Activated T-cell treated with anti-CD3 and anti-CD28 coated beads, Interleukin-2, amount 50 U/mL, for 72 hours (primary cell): ENCODE measurements at places on chromosomes 6 and 20. TPM values are rescaled to one million over a fixed set of nuclear protein-coding genes. Genes with fewer than 3 reads are reported as not detected.
A peak's percentile ranks its signal among the peaks of the same experiment; 100 is the strongest.

- peaks cover 8% of the 10 kb centered on the region for H3K27me3 ChIP-seq
- no peaks in the 10 kb centered on the region for H3K4me1 ChIP-seq
- H3K36me3 ChIP-seq, result no peaks in the 10 kb centered on the region
- no peak overlapping the region for H3K27ac ChIP-seq
Measured at GRCh38 chr6:24207413-24207812, 81.4 kb downstream of the NRSN1 start.

DNA sequence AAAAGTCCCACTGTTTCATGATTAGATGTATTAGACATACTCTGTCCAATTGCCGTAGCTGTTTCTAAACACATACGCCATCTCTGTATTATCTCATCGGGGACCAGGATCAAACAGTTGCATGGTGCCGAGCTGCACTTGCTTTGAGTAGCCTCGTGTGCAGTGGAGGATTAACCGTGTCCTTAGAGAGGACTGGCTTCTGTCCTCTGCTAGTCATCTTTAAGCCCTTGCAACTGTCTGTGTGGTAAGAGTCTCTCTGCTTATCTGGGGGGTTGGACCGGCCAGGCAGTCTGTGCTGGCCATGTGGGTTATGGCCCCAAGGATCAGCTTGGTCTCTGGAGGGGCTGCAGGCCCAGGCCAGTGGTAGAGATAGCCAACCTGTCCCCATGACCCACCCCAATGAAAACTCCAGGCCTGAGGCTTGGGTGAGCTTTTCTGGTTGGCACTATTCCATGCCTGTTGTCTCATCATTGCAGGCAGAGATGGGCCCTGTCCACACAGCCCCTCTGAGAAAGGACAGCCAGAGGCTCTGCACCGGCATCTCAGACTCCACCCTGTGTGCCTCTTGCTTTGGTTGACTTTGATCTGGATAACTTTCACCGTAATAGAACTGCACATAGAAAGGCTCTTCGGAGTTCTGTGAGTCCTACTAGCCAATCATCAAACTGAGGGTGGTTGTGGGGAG, 137.3 kb upstream of the SNX9 start:
- no peaks in the 10 kb centered on the region for H3K27me3 ChIP-seq
- no peaks in the 10 kb centered on the region for H3K36me3 ChIP-seq
- H3K4me3 ChIP-seq, result no peak overlapping the region

DNA sequence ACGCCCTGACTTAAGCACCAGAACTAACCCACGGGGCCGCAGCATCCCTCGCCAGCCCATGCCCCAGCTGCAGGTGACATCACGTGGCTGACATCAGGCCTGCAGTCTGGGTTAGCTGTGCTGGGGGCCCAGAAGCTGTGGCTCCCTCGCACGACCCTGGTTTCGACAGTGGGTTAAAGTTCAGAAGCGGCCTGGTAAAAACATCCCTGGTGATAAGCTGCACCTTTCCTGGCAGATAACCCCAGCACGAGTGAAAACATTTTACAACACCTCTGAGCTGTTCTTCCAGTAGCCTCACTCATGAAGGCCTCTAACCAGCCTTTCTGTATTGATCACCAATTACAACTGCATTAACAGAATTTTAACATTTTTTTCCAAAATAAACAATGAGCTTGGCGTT, 136.4 kb upstream of the RREB1 start:
- DNase-seq, result no peak
- no peaks in the 10 kb centered on the region for H3K36me3 ChIP-seq
- no peaks in the 10 kb centered on the region for H3K27me3 ChIP-seq
- H3K4me1 ChIP-seq, result no peaks in the 10 kb centered on the region

DNA sequence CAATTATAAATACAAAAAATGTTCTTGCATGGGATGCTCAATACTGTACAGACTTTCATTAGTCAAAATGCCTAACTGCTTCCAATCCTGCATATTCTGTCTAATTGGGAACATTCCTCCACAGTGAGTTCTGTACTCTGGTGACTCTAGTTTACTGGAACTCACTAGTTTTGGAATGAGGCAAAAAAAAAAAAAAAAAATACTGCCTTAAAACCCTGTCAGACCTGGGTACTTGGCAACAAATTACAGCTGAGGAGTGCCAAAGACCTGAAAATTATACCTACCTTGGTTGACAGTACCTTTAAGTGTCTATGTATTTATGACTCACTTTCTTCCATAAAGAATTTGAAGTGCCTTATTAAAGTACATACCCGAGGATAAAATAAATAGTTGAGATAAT, 276.7 kb downstream of the FARS2 start:
- H3K27me3 ChIP-seq, result no peaks in the 10 kb centered on the region
- H3K27ac ChIP-seq, result peak overlapping the region; percentile 90
- DNase-seq, result no peak
- H3K4me1 ChIP-seq, result peaks cover 14% of the 10 kb centered on the region
- H3K4me3 ChIP-seq, result no peak overlapping the region

DNA sequence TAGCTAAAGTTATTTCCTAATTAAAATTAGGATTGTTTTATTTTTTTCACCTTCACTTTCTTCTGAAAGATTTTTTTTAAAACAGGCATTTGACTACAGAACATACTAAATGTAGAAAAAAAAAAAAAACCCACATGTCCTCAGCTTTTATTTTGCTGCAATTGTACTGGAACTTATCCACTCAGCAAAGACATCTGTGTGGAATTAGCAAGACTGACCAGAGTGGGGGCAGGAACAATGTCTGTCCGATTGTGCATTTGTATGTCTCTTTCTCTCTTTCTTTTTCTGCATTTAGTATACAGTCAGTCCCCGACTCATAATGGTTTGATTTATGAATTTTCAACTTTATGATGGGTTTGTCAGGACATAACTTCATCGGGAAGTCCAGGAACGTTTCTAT, 77.3 kb downstream of the CHD6 start:
- DNase-seq, result no peak
- H3K27ac ChIP-seq, result no peak overlapping the region
- peaks cover 9% of the 10 kb centered on the region for H3K36me3 ChIP-seq
- no peaks in the 10 kb centered on the region for H3K27me3 ChIP-seq
- H3K4me1 ChIP-seq, result no peaks in the 10 kb centered on the region

DNA sequence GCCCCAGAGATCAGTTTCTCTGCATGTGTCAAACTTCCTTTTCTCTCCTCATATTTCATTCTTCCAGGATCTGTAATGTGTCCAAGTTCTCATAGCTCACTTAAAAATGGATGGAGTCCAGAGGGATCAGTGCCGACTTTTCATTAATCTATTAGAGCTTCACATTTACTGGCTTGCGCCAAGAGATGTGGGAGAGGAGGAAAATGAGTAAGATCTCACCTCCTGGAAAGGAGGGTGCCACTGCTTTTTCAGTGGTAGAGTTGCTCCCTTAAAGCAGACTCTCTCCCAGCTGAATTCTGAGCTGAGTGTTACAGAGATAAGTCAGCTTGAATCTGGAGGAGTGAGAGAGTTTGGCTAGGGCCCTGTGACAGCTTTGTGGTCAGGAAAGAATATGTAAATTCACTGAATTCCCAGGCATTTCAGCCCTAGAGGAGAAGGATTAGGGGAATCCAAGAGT, 175.9 kb downstream of the SOX4 start:
- no peaks in the 10 kb centered on the region for H3K36me3 ChIP-seq
- no peak overlapping the region for H3K27ac ChIP-seq
- peaks cover 8% of the 10 kb centered on the region for H3K27me3 ChIP-seq

Gene CCDC170
- total RNA-seq, result not detected

Gene CFB
- 1.1 TPM for total RNA-seq
